ENCODE measurements at places on chromosomes 1 and 21.

- no peak for DNase-seq
Observed at GRCh38 chr1:165696625-165697100, 1.7 kb downstream of the ALDH9A1 start.

DNA sequence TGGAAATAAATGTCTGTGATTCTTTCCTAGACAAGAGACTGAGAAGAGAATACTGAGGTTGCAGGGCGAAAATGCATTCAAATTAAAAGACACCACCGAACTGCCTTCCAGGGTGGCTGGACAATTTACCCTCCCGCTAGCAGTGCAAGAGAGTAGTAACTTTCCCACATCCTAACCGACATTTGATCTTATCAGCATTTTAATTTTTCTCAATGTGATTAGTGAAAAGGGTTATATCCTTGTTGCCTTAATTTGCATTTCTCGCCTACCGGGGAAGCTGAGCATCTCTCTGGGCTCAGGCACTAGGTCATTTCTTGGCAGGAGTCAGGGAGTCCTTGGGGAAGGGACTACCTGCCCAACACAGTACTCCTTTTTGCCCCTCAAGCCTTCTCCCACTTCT lies 2.8 kb downstream of the TNFRSF8 start:
- peak; percentile 30 for DNase-seq

DNA sequence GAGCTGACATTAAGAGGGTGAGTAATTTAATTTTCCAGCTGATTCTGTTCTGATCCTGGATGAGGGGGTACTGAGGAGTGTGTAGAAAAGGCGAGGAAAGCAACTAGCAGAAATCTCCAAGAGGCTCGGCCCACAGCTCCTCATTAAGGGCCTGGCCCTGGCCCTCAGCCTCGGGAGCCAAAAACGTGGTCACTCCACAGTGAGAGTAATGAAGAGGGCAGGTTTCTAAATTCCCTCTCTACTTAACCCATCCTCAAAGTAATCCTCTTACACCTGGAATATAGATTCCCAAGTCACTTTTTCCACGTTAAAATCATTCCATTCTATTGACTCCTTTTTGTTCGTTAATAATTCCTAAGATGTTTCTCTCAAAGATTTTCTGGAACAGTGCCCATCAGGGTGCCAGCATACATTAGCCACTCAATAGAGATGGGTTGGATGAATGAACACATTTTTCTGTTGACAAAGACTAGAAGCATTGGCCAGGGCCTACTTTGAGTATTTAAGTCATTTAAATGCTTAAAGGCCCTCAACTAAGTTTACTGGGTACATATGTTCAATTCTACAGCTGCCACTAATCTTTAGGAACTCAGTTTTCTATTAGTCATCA lies 1.1 kb upstream of the COL11A1 start:
- no peak for DNase-seq

DNA sequence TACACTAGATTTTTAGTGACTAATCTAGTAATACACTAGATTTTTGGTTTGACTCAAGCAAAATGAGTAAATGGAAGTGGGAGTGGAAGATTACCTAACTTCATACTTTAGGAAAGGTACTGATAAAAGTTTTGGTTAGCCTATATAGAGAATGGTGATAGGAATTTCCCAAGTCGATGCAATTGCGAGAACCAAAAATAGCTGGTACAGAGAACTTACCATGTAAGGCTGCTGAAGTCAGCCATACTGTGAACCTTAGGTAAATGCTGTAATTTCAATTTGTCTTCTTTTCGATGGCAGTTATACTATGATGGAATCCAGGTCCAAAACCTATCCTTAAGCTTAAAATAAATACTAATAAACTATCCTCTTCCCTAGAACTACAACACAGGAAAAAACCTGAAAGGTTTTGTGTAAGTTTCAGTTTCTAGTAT lies 4.6 kb downstream of the PNRC2 start:
- no peak for DNase-seq

- DNase-seq, result no peak
Observed at GRCh38 chr21:14243874-14244273, 27.9 kb downstream of the RBM11 start.

GRCh38 chr21:45817345-45817744 lies 164.2 kb upstream of the COL6A1 start:
- no peak for DNase-seq

GRCh38 chr1:188355082-188355481 lies 1526.3 kb downstream of the PLA2G4A start:
- DNase-seq, result no peak

DNA sequence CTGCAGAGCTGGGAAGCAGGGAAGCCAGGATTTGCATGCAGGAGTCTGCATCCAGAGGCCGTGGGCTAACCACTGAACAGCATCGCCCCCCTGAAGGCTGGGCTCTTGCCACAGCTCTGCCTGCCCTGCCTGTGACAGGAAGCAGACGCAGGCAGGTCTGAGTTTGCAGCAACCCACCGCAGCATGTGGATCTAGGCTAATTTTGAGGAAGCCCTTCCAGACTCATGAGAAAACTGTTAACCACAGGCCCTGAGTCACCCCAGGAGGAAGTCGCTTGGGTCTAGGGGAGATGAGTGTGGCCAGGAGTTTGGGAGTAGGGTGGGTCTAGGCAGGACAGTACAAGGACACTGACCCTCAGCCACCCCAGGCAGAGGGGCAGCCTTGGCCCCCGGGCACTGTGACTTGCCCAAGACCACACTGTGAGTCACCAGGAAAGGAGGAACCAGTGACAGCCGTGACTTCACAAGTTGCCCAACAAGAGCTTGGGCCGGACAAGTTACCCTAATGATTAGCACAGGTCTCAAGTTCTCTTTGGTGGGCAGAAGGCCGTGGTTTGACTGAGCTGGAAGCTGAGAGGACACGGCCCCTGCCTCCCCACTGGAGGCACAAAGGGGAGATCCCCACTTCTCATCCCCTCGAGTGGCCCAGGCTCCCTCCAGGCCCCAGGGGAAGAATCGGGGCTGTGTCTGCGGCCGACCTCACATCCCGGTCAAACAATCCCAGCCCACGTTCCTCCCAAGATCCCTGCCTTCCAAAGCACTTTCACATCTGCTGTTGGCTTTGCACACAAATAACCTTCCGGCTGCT lies 826 bp downstream of the LAPTM5 start:
- peak; percentile 69 for DNase-seq

DNA sequence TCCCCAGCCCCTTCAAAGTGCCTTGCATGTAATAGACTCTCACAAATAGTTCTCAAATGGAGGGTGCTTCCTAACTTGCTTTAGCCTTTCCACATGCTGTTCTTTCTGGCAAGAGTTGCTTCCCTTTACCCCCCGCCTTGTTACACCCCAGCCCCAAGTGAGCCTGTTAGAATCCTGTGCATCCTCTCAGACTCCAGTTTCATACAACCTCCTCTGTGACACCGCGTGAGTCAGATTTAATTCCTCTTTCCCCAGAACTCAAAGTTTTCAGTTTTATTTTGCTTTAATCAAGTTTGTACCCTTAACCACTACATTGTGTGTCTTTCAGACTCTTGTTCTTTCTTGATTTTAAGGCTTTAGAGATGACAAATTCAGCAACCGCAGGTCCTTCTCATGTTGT lies 234.5 kb upstream of the HOOK1 start:
- no peak for DNase-seq

DNA sequence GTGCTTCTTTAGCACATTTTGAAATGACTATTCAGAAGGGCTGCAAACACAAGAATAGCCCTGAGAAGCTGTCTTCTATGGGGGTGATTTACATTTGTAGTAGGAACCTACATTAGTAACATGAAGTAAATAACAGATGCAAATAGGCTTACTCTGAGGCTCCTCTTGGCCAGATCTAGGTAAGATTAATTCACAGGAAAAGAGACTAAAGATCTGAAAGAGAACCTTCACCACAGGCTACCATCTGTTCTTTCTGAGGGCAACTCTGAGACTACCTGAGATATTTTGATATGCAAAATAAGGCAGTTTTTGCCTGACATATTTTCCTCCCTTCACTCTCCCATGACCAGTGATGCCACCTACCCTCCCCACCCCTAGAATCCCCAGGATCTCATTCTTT lies 1267.8 kb downstream of the PLA2G4A start:
- no peak for DNase-seq

DNA sequence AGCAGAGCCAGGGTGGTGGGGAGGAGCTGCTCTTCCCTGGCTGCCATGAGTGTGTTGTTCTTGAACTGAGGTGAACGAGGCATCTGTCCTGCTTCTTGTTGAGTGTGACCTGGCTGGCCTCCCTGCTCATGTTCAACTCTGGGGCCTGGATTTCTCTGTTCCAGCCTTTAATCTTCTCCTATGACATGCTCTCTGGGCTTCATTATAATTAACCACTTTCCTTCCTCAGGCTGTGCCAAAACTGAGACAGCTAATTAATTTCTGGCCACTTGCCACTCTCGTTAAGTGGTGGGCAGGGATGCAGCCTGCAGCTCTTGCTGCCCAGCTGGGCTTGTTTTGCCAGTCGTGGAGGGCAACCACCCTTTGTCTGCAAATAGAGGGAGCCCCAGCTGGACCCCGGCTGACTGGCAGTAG lies 23.3 kb downstream of the OPRD1 start:
- DNase-seq, result no peak

DNA sequence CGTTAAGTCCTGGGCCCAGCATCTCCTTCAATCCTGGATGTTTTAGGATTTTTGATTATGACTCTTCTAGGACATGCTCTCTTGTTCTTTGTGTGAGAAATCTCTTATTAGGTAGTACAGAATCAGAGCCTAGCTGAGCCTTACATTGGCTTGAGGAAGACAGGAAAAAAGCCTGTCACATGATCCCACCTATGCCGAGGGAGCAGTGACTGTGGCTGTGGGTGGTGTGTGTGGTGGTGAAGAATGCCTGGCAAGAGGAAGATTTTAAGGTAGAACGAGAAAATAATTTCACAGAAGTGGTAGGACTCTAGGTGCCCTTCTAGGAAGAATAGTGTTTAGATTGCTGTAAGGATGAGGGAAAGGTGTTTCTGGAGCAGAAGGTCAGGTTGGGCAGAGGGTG lies 449.5 kb upstream of the PROX1 start:
- no peak for DNase-seq

DNA sequence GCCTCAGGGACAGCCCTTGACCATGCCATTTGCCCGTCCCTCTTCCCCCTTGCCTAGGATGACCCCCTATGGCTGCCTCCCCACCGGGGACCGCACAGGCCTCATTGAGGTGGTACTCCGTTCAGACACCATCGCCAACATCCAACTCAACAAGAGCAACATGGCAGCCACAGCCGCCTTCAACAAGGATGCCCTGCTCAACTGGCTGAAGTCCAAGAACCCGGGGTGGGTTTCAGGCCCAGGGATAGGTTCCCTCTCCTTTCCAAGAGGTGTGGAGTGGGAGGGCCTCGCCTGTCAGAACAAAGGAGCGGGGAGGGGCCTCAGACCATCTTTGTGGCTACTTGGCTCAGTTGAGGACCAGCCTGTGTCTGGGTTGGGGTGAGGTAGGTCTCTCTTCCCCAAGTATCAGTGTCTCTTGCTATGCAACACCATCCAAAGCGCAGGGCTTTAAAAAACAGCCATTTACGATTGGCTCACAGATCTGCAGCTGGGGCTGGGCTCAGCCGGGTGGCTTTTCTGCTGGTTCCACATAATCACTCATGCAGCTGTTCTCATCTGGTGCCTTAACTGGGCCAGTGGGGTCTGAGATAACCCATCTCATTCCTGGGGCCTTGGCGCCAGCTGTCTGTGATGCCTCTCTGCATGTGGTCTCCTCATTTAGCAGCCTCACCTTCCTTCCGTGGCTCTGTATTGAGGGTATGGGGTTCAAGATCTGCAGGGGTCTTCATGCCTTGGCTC lies 71.7 kb downstream of the PIK3CD start:
- DNase-seq, result no peak

DNA sequence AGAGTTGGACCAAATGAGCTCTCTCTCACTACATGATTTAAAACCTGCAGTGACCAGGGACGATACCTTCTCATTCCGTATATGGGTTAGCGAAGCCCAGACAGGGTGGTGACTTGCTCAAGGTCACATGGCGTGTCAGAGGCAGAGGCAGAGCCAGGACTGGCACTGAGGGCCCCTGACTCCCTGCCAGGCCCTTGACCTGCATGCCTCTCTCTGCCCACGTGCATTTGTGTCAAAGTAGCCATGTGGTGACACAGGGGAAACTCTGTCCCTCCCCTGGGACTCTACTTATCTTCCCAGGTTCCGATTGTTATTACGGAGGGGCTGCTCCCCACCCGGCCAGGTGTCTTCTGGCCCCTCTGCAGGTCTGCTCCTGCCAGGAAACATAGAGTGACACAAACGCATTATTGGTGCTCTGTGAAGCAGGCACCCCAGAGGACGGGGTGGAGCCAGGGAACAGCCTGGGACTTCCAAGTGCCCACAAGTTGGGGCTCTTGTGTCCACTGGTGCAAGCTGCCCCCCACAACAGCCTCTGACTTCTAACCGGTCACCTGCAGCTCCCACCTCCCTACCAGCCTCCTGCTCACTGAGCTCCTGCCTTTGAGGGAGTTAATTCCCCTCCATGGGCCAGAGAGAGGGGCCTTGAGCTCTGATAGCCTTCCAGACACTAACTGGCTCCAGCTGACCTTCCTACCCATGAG lies 7.3 kb upstream of the TINAGL1 start:
- no peak for DNase-seq

GRCh38 chr1:234672349-234673135 lies 62.6 kb upstream of the IRF2BP2 start:
- DNase-seq, result no peak

DNA sequence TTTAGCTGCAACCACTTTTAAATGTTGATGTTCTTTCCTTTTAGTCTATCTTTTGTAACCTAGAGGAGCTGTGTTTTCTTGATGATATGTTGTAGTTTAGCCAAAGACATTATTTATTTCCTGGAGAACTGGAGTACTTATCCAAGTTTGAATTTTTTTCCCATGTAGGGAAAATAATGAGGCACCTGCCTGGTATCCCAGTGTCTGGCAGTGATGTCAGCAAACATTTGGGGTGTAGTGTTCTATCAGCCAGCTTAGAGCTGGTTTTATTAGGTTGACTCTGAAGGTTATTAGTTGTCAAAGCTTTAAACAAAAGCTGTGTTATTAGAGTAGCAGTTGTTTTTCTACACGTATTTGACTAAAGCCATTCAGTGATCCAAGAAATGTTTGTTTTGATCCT lies 3.2 kb downstream of the CTPS1 start:
- DNase-seq, result no peak

DNA sequence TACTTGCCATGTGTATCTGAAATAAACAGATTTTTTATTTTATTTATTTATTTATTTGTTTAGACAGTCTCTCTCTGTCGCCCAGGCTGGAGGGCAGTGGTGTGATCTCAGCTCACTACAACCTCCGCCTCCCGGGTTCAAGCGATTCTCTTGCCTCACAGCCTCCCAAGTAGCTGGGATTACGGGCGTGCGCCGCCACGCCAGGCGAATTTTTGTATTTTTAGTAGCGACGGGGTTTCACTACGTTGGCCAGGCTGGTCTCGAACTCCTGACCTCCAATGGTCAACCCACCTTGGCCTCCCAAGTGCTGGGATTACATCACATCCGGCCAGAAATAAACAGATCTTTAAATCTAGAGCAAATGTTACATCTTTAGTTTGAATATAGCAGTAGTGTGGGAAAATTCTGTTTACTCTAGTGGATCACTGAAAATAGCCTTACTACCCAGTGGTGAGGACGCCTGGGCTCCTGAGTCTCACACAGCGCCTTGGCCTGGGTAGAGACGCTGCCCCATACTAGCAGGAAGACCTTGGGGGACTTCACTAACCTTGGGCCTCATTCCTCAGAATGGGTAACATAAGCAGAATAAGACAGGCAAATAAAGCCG lies 709 bp downstream of the GART start:
- peak; percentile 20 for DNase-seq

GRCh38 chr1:81999364-81999763 lies 198.6 kb downstream of the ADGRL2 start:
- no peak for DNase-seq

Measured in CD4-positive, alpha-beta memory T cell (primary cell).